ENCODE measurements at places on chromosomes 13 and 19. TPM values are rescaled to one million over a fixed set of nuclear protein-coding genes. Genes with fewer than 3 reads are reported as not detected.

- no peak for DNase-seq
Measured at GRCh38 chr13:38202740-38203139, 146.9 kb upstream of the UFM1 start.

- DNase-seq, result no peak
Measured at GRCh38 chr19:49978324-49978723, 17.4 kb upstream of the SIGLEC11 start.

- DNase-seq, result no peak
Measured at GRCh38 chr19:12784394-12784870, 6.9 kb upstream of the JUNB start.

- no peak for DNase-seq
Measured at GRCh38 chr13:90388887-90389452, 958.5 kb upstream of the MIR17HG start.

DNA sequence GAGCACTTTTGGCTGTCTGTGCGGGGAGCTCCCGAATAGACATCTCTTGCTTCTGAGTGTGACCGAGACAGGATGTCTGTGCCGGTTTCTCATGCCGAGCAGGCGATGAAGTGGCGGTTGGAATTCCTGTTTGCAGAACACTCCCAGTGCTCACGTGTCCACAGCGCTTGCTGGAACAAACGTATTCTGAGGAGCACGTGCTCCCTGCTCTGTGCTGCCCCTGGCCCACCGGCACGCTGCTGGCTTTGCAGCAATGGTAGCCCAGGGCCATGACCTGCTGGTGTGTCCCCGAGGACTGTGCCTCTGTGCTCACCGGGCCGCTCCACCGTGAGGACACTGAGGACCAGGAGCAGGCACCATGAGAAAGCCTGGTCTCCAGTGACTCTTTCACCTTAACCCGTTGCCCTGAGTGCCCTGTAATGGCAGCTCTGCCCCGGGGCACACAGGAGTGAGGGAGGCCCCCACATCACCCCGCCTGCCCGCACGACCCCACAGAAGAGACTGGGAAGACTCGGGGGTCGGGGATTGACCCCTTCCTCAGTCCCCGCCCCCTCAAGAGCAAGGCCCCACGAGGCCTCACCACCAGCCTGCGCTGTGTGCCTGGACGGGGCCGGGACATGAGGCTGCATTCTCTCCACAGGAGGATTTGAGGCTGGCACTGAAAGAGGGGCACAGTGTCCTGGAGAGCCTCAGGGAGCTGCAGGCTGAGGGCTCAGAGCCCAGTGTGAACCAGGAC, 40.0 kb upstream of the F7 start:
- DNase-seq, result no peak

GRCh38 chr19:23203841-23204344, 46.3 kb downstream of the ZNF724 start:
- DNase-seq, result no peak

- no peak for DNase-seq
Measured at GRCh38 chr13:77360032-77360685, 33.3 kb upstream of the MYCBP2 start.

- DNase-seq, result no peak
Measured at GRCh38 chr13:35879111-35879510, 252.1 kb downstream of the DCLK1 start.

- no peak for DNase-seq
Measured at GRCh38 chr13:29567411-29567810, 28.1 kb downstream of the SLC7A1 start.

DNA sequence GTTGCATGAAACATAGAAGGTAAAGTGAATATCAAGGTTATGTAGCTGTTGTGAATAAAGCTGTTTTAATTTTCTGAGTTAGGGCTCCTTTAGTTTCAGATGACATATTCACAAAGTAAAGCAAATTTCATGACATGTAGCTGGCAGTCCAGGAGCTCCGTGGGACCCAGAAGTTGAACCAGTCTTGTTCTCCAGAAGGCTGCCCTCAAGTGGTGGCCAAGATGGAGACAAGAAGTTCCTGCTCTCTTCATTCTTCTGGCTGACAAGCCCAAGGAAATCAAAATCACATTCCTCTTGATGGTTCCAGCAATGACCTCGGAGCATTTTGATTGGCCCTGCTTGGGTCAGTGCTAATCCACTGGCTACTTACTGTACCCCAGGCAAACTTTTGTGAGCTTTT, 128.7 kb downstream of the LIG4 start:
- DNase-seq, result no peak

DNA sequence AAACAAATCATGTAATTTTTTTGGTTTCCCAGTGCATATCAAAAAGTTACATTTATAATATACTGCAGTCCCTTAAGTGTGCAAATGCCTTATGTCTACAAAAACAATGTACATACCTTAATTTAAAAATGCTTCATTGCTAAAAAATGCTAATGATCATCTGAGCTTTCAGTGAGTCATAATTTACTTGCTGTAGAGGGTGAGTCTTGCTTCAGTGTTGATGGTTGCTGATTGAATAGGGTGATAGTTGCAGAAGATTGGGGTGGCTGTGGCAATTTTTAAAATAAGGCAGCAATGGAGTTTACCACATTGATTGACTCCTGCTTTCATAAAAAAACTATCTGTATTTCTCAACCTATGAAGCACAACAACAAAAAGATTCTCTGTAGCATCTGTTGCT, 613.9 kb downstream of the TBC1D4 start:
- no peak for DNase-seq

DNA sequence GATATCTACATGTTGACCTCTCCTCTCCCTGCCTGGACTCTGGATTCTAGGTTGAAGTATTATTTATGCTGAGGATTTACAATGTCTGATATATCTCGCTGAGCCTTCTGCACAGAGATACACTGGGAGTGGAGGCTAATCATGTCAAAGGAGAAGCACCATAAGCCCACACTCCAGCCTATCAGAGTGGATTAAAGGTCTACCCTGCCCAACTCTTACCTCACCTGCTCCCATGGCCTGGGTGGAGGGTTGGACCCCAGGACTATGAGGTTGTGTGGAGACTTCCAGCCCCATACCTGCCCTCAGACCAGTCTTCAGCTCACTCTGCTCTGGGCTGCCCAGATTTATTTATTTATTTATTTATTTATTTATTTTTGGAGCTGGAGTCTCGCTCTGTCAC, 15.4 kb downstream of the OR10H4 start:
- DNase-seq, result no peak

DNA sequence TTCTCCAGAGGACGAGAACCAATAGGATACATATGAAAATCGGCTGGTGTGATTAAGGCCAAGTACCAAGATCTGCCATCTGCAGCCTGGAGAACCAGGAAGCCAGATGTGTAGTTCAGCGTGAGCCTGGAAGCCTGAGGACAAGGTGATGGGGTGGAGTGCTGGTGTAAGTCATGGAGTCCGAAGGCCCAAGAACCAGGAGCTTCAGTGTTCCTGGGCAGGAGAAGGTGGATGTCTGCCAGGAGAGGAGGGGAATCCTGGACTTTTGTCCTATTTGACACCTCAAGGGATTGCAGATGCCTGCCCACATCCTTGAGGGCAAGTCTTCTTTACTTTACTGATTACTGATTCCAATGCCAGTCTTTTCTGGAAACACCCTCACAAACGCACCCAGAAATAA, 71.5 kb downstream of the SPATA13 start:
- no peak for DNase-seq

DNA sequence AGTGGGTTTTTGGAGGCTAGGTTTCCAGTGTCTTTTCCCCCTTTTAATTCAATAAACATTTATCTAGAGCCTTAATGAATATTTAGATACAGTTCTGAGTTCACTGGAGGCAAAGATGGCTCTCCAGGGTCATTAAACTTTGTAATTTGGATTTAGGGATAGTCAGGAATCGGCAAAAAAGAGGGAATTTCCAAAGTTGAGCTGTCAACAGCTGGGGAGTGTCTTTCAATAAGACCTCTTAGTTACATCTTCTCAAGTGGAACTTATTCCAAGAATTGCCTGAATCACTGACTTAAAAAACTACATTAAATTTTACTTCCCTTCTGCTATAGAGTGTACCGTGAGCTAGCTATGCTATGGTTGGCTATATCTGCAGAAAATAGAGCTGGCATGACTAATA, 2.0 kb downstream of the LRCH1 start:
- no peak for DNase-seq

GRCh38 chr19:5585461-5586299, 17.9 kb upstream of the TINCR start:
- DNase-seq, result no peak

DNA sequence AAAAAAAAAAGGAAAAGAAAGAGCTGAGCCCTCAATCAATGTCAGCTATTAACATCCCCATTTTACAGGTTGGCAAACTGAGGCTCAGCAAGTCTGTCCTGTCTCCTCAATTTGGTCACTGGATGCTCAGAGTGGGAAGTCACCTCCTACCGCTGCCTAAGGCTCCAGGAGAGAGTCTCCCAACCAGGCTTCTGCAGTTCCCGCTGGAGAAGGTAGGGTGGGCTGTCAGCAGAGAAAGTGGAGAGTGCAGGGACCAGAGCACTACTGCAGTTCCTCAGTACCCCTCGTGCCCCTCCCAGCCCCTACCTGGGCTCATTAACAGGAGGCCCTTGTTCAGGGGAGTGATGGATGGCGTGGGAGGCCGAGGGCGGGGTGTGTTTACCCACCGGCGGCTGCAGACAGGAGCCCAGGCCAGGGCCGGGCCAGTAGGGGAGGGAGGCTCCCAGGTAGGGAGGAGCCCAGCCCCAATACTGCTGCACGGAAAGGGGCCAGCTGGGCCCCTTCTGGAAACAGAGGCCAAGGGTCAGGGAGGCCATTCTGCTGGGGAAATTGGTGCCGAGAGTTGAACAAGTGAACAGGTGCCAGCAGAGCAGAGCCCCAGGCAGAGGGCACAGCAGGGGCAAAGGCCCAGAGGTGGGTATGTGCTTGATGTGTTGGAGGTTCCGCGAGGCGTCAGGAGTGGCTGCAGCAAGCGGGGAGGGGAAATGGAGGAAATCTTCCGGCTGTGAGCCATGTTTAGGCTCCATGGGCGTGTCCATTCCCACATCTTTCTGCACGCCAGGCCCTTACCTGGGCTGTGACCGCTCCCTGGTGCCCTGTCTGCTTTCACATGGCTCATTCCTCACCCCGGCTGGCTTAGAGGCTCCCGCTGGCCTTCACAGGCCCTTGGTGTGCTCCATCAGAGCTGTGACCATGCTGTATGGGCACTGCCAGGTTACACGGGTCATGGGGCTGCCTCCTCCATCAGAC, 7.6 kb upstream of the COMP start:
- DNase-seq, result no peak

- no peak for DNase-seq
Measured at GRCh38 chr19:7505682-7506384, 10.1 kb upstream of the ZNF358 start.

DNA sequence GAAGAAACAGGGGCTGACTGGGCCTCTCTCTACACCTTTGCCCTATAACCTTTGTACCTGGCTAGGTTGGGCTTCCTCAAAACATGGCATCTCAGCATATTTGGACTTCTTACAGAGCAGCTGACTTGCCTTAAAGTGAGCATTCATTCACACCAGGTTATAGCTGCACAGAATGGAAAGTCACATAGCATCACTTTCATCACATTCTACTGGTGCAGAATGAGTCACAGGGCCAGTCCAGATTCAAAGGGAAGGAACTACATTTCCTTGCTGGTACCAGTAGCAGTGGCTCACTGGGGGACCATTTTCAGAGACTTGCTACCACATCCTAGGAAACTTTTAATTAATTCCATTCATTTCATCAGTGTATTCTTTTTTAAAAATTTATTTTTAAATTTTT, 20.3 kb upstream of the TPTE2 start:
- DNase-seq, result no peak

GRCh38 chr13:110492679-110493593, 68.6 kb downstream of the RAB20 start:
- DNase-seq, result no peak

GRCh38 chr13:45243077-45243476, 42.2 kb upstream of the KCTD4 start:
- DNase-seq, result no peak

DNA sequence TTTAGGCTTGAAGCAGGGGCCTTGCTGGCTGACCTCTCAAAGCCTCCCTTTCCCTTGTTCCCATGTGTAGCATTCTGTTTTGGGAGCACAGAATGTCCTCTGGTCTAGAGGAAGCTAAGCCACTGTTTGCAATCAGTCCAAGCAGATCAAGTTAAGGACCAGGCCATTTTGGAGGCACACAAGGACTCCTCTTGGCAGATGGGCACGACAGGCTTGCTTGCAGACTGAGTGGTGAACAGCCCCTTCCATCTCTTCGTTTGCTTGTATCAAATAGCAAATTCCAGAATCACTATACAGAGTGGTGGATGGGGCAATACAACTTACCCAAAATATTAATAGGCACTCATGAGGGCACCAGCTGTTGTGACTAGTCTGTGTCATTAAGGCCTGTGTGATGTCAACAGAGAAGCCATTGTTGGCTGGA, 215.5 kb upstream of the SERP2 start:
- DNase-seq, result no peak

DNA sequence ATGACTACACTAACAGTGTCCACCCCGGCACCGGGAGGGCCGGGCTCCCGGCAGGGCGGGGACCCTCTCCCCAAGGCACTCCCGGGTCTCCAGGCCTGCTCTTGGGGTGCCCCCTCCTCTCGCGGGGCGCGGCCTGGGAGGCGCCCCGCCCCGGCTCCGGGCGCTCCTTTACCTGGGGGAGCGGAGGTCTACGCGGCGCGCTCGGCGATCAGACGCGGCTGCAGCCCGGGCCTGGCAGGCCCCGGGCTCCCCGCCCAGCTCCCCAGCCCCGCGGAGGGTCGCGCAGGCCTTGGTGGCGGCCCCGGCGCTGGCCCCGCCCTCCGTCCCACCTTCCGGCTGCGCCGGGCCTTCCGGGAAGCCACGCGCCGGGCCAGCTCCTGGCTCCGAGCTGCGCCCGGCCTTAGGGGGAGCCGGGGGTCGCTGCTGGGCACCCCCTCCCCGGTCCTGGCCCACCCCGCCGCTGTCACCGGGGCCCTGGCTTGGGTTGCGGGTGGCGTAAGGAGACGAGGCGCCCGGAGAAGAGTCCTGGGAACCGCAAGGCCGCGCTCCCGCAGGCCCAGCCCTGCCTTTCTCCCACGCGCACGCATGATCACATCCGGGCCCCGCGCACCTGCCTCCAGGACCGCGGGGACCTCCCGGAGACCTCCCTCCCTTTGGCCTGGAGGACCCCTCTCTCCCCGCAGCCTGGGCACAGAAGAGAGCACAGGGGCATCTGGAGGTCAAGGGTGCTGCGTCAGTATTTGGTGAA, at the start of gene C19orf12:
Gene C19orf12, minus strand, starts transcription at position 309 of the 748 bp plus-strand sequence. CDS start 6,848 bp downstream, outside the sequence.
- DNase-seq, result peak; percentile 60

FCER2 gene
- 0.29 TPM for polyA plus RNA-seq

UCHL3 gene
- polyA plus RNA-seq, result 34.5 TPM

FAM83E gene
- not detected for polyA plus RNA-seq

CALR3 gene
- polyA plus RNA-seq, result not detected

TSHZ3 gene
- polyA plus RNA-seq, result 1.5 TPM

TSC22D1 gene
- 13.3 TPM for polyA plus RNA-seq
